ENCODE measurements at places on chromosomes 16 and 17.

DNA sequence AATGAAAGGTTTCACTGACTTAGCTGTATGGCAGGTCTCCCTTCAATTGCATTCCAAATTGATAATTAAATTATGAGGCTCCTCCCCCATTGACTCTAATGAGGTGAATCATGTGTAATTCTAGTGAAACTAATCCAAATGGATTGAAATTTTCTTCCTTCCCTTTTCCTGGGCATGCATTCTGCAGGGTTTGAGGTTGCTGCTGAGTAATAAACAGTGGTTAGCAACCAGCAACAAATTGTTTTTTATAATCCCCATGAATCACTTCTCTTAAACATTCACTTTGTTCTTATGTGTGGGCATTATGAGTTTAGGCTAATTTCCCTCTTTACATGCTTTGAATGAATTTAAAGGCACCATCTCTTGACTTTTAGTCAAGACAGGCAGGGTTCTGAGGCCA is 43.4 kb downstream of the MYOCD start:
- no peaks in the 10 kb centered on the region for H3K4me1 ChIP-seq
- H3K27me3 ChIP-seq = peaks cover 4% of the 10 kb centered on the region
- no peak for DNase-seq
- no peaks in the 10 kb centered on the region for H3K36me3 ChIP-seq

DNA sequence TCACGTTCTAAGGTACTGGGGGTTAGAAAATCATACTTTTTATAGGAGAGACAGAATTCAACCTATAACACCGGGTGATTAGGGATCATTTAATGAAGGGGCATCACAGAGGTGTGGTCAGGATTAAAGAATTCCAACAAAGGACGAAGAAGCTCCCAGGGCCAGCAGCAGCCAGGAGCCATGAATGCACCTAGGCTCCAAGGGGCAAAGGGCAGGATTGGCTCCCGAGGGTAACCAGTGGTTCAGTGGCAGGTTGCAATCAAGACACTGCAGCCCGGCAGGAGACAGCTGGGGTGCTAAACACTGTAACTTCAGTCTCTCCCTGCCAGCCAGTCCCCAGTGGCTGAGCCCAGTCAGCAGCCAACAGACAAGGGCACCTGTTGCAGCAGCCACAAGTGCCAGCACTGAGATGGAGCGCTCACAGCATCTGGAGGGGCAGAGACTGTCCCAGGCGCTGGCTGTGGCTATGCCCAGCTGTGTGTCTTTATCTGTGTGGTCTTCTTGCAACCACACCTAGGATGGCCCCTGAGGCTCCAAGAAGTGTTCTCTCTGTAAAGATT is 23.9 kb downstream of the DHRS7C start:
- no peak overlapping the region for H3K27ac ChIP-seq
- no peak overlapping the region for H3K4me3 ChIP-seq
- H3K4me1 ChIP-seq = no peaks in the 10 kb centered on the region
- DNase-seq = no peak

- H3K4me1 ChIP-seq = peaks cover 56% of the 10 kb centered on the region
- H3K36me3 ChIP-seq = no peaks in the 10 kb centered on the region
- H3K27me3 ChIP-seq = no peaks in the 10 kb centered on the region
- H3K4me3 ChIP-seq = no peak overlapping the region
- DNase-seq = no peak
Observed at GRCh38 chr17:40112718-40113109, 9.1 kb upstream of the MSL1 start.

- H3K4me1 ChIP-seq = no peaks in the 10 kb centered on the region
- no peak for DNase-seq
- peaks cover 27% of the 10 kb centered on the region for H3K27me3 ChIP-seq
- no peak overlapping the region for H3K27ac ChIP-seq
- H3K36me3 ChIP-seq = no peaks in the 10 kb centered on the region
Observed at GRCh38 chr16:84407588-84408313, 39.4 kb downstream of the ATP2C2 start.

- no peaks in the 10 kb centered on the region for H3K36me3 ChIP-seq
- DNase-seq = no peak
- H3K4me3 ChIP-seq = no peak overlapping the region
- H3K4me1 ChIP-seq = no peaks in the 10 kb centered on the region
- no peak overlapping the region for H3K27ac ChIP-seq
- H3K27me3 ChIP-seq = no peaks in the 10 kb centered on the region
Observed at GRCh38 chr17:15483431-15483830, 16.0 kb upstream of the CDRT4 start.

GRCh38 chr16:11126399-11127054 is 129.5 kb downstream of the SOCS1 start:
- no peak overlapping the region for H3K27ac ChIP-seq
- DNase-seq = no peak
- no peaks in the 10 kb centered on the region for H3K27me3 ChIP-seq
- peaks cover 86% of the 10 kb centered on the region for H3K36me3 ChIP-seq

GRCh38 chr17:67637901-67638641 is 79.7 kb upstream of the NOL11 start:
- H3K27me3 ChIP-seq = no peaks in the 10 kb centered on the region
- DNase-seq = no peak
- H3K4me3 ChIP-seq = no peak overlapping the region

- H3K36me3 ChIP-seq = no peaks in the 10 kb centered on the region
- no peak overlapping the region for H3K4me3 ChIP-seq
- no peaks in the 10 kb centered on the region for H3K27me3 ChIP-seq
- H3K27ac ChIP-seq = no peak overlapping the region
- no peak for DNase-seq
Observed at GRCh38 chr17:70808596-70808995, 639.3 kb downstream of the KCNJ2 start.

DNA sequence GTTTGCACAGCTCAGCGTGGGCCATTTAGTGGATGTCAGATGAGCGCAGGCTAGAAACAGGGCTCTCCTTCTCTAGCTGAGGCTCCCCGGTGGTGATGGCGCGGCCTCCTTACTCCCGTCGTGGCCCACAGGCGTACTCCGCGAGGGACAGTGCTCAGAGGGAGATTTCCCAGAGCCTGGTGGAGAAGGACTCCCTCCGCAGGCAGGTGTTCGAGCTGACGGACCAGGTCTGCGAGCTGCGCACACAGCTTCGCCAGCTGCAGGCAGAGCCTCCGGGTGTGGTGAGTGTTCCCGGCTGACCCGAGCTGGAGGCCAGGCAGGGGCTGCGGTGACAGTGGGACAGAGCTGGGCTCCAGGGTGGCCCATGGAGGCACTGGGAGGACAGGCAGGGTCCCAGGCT is 21.4 kb downstream of the CARD14 start:
- H3K36me3 ChIP-seq = no peaks in the 10 kb centered on the region
- no peaks in the 10 kb centered on the region for H3K4me1 ChIP-seq
- H3K27ac ChIP-seq = no peak overlapping the region
- H3K4me3 ChIP-seq = no peak overlapping the region

GRCh38 chr16:397736-398332 is 835 bp downstream of the NME4 start:
- H3K4me3 ChIP-seq = peak overlapping the region; percentile 29
- peaks cover 4% of the 10 kb centered on the region for H3K36me3 ChIP-seq
- H3K4me1 ChIP-seq = peaks cover 38% of the 10 kb centered on the region
- peak overlapping the region; percentile 24 for H3K27ac ChIP-seq
- H3K27me3 ChIP-seq = no peaks in the 10 kb centered on the region

GRCh38 chr17:78412403-78412802 is 34.0 kb downstream of the PGS1 start:
- no peak for DNase-seq
- no peak overlapping the region for H3K4me3 ChIP-seq
- peaks cover 54% of the 10 kb centered on the region for H3K36me3 ChIP-seq
- no peak overlapping the region for H3K27ac ChIP-seq

DNA sequence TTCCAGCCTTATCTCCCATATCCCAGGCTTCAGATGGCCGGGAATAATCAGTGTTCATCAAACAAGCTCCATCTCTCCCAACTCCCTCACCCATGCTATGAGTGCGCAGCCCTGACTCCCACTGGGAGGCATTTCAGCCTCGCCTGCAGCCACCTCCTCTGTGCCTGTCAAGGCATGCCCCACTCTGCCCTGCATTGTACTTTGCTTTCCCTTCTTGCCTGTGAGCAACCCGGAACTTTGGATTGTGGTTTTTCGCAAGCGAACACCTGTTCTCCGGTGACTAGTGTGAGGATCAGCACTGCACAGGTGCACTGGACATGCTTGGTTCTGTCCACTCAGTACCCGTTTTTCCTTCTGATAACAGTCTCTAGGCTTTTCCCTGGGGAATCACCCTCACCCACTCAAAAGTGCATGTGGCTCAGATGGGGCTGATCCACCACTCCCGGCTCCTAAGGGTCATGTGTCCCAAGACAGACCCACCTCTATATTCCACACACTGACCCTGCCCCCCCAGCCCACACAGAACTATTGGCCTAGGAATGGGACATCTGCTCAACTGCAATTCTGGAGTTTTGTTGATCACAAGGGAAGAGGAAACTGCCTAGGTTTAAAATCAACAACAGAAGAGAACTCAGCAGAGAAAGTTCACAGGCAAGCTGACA is 9.1 kb downstream of the CHST6 start:
- no peak overlapping the region for H3K4me3 ChIP-seq
- H3K27me3 ChIP-seq = no peaks in the 10 kb centered on the region
- H3K36me3 ChIP-seq = no peaks in the 10 kb centered on the region
- H3K27ac ChIP-seq = no peak overlapping the region

DNA sequence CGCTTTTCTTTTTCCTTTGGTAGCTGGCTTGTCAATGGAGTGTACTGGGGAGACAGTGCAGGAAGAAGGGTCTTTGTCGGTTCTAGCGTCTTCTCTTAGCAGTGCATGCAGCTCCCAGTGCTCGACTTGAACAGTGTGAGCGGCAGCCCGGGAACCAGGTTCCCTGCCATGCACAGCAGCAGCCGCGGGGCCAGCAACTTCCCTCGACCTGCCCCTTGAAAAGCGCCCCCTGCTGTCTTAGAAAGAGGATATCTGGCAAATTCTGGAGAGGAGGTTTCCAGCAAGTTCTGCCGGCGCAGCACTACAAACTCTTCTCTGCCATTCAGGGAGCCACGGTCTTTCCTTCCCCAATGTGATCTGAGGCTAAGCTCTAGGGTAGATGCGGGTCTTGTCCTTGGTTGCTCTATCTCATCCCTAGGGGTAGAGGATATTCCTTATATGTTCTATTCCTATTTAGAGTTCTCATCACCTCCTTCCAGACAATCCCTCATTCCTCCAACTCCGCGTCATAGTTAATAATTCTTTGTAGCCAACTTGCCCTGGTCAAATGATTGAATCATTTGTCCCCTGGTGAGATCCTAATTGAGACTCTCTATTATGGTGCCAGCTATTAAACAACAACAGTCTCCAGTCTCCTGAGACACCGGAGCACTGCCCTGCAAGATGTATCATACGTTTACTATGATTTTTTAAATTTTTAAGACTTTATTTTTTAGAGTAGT is 451.3 kb downstream of the PMP22 start:
- no peaks in the 10 kb centered on the region for H3K36me3 ChIP-seq
- DNase-seq = no peak
- no peak overlapping the region for H3K4me3 ChIP-seq
- no peaks in the 10 kb centered on the region for H3K4me1 ChIP-seq
- H3K27ac ChIP-seq = no peak overlapping the region

- peaks cover 1% of the 10 kb centered on the region for H3K27me3 ChIP-seq
- DNase-seq = no peak
- H3K36me3 ChIP-seq = no peaks in the 10 kb centered on the region
- H3K4me3 ChIP-seq = no peak overlapping the region
- peaks cover 5% of the 10 kb centered on the region for H3K4me1 ChIP-seq
Observed at GRCh38 chr16:87823181-87823929, 46.0 kb downstream of the SLC7A5 start.

GRCh38 chr17:1997289-1997926 is 27.7 kb downstream of the RTN4RL1 start:
- H3K4me1 ChIP-seq = no peaks in the 10 kb centered on the region
- no peak for DNase-seq
- H3K36me3 ChIP-seq = no peaks in the 10 kb centered on the region
- no peak overlapping the region for H3K27ac ChIP-seq
- no peak overlapping the region for H3K4me3 ChIP-seq

- peaks cover 10% of the 10 kb centered on the region for H3K27me3 ChIP-seq
- H3K4me1 ChIP-seq = peaks cover 6% of the 10 kb centered on the region
- H3K4me3 ChIP-seq = no peak overlapping the region
- DNase-seq = no peak
- H3K36me3 ChIP-seq = no peaks in the 10 kb centered on the region
- H3K27ac ChIP-seq = no peak overlapping the region
Observed at GRCh38 chr16:273547-274421, 2.0 kb downstream of the RGS11 start.

DNA sequence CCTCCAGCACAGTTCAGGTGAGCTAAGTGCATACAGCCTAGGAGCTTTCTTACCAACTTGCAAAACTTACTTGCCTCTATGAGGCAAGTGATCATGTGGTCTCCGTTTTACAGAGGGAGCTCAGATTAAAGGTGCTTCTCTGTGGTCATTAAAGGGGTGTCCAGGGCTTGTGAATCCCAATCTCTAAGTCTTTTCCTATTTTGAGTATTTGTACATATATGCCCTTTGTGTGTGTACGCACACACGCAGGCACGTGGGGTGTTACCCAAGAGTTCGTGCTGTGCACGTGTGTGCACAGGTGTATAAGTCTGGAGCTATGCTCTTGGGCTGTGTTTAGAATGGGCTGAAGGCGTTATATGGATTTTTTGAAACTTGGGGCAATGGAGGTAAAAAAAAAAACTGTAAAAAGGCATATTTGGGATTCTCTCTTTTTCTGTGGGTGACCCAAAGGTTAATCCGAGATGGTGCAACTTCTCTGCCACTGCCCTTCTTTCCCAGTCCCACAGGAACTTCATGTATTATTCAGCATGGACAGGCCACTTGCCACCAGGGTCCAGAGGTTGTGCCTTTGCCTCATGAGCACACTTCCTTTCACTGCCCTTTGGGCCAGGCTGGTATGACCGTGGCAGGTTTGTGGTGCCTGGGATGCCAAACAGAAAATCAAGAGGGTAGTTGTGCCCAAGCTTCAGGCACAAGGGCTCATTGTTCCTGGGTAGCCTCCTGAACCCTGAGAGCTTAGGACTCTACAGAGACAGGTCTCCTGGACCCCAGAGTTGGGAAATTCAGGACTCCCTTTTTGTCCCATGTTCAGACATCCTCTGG is 1.5 kb downstream of the ABCC3 start:
- no peak overlapping the region for H3K27ac ChIP-seq
- H3K4me3 ChIP-seq = no peak overlapping the region
- peaks cover 54% of the 10 kb centered on the region for H3K27me3 ChIP-seq
- no peak for DNase-seq
- peaks cover 7% of the 10 kb centered on the region for H3K4me1 ChIP-seq

DNA sequence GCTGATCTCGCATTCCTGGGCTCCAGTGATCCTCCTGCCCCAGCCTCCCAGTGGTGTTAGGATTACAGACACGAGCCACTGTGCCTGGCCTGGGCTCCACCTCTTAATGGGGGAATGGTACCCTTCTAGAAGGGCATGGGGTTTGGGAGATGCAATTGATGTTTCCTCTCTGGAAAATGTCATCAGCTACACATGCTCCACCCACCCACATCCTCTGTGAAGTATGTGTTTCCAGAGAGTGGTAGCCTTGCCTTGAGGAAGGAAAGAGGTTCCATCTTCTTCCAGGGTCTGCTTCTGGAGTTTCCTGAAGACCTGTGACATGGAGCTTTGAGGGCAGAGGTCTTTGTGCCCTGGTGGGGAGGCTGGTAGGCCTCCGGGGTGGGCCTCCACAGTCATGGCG is 45.2 kb upstream of the GSE1 start:
- peaks cover 75% of the 10 kb centered on the region for H3K4me1 ChIP-seq
- no peaks in the 10 kb centered on the region for H3K36me3 ChIP-seq
- H3K4me3 ChIP-seq = no peak overlapping the region
- H3K27ac ChIP-seq = no peak overlapping the region

- peaks cover 21% of the 10 kb centered on the region for H3K36me3 ChIP-seq
- peaks cover 25% of the 10 kb centered on the region for H3K4me1 ChIP-seq
- no peaks in the 10 kb centered on the region for H3K27me3 ChIP-seq
- DNase-seq = no peak
- no peak overlapping the region for H3K4me3 ChIP-seq
- H3K27ac ChIP-seq = no peak overlapping the region
Observed at GRCh38 chr16:68360956-68361355, 50.1 kb downstream of the PRMT7 start.

Data from activated B cell treated with CpG ODN at 0.5 μM for 24 hours (primary cell).